A549 (cell line): ENCODE measurements at places on chromosomes 4 and X. TPM values are rescaled to one million over a fixed set of nuclear protein-coding genes. Genes with fewer than 3 reads are reported as not detected.

- DNase-seq = no peak
Observed at GRCh38 chrX:136666088-136666487, 18.1 kb downstream of the CD40LG start.

DNA sequence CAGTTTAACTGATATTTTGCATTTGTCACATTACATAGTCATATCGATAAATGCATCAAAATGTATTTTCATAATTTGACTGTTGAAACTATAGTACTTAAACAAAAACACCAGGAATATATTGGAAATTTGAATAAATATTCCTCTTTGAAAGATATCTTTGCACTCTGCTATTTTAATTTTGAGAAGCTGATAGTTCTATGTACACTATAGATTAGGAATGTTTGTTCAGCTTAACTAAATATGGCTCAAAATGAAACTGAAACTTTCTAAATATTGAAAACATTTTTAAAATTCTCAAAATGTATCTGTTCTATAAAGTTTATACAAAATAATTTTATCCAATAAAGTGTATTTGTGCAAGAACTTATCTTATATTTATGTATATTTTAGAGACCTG, 510.1 kb downstream of the FSTL5 start:
- no peak for DNase-seq

DNA sequence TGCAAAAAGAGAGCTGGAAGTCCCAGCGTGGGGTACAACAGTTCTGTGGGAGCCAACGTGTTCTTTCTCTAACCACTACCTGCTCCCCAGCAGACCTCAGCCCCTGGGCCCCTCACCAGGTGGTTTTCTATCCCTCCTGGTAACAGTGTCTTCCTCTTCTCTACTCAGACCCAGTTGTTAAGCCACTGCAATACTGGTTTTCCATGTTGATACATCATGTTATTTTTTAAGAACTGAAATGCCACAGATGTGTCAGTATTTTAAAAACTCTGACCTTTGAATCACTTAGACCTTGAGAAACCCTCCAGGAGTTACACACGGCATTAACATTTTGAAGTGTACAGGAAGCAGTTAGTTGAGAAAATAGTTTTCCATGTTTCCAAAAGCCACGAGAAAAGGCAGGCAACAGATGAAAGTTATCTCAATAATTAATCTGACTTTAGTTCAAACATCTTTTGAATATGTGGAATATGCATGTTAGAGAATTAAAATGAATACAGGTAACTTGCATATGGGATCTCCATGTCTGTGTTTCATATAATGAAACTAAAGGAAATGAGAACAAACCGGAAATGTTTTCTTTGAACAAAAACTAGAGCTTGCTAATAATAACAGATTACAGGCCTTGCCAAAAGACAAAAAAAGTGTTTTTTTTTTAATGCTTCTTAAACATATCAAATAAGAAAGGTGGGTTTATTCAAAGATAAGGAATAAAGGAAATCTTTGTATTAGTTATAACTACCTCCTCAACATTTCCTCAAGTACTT, 108.8 kb downstream of the ZNF827 start:
- DNase-seq = no peak

DNA sequence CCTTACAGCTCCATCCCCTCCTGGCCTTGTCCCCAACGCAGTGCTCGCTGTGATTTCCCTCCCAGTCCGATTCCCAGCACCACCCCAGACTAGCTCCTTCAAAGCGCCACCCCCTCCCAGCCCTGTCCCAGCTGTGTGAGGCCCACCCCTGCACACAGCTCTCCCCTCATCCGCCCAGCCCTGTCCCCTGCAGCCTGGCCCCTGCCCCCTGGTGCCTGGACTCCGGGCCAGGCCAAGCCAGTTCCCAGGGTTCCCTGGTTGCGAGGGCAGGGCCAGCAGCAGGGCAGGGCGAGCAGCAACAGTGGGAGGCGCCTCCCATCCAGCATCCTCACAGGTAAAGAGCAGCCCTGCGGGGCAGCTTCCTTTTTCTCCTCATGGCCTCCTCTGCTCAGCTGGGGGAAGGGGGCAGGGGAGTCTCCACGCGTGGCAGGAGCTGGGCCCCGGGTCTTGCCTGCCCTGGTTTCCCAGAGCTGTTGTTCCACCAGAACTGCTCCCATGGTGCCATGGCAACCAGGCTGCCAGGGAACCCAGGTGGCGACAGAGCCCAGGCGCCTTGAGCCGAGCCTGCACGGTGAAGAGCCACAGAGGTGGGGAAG, 24.8 kb downstream of the IQSEC2 start:
- DNase-seq = no peak

MSX1 gene
- 2.8 to 2.9 TPM (median 2.8 TPM) in 3 replicates for polyA plus RNA-seq

SH3TC1 gene
- 5.4 to 8.1 TPM (median 7.4 TPM) in 3 replicates for polyA plus RNA-seq
